ENCODE measurements at places on chromosomes 5 and 9.
A peak's percentile ranks its signal among the peaks of the same experiment; 100 is the strongest.

- DNase-seq, result no peak
These were observed 35.7 kb downstream of the EXD3 start for GRCh38 chr9:137387114-137387890.

DNA sequence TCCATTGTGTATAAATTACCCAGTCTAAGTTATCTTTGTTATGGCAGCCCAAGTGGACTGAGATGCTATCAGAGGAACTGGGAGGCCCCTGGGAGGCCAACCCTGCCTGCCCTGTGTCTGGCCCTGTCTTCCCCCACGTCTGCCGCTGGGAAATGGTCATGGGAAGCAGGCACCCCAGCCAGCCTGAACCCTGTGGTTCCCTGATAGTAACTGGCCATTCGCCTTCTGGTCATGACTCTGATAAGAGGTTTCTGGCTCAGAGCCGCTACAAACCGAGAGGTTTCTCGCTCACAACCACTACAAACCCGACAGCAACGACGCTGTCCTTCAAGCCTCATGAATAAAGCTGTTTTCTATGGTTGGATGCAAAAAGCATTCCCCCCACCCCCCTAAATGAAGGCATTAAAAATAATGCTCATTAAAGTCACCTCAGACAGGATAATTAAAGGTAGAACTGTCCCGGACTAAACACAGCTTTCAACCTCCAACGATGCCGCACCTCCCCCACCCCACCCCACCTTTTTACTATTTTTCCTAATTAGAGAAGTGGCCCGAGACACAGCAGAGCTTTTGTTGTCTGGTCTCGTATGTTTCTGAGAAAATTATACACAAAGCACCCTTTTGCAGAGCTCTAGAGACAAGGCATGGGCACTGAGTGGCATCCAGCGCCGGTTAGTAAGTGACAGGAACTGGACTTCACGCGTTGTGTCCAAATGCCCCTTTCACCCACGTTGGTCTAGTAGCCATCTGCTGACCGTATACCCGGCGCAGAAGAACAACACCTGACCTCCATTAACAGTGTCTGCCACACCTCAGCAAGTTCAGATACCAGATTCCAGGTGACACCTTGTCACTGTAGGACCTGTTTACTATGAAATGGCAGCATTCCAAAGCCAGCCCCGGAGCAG, 140.8 kb downstream of the COL23A1 start:
- DNase-seq, result no peak

GRCh38 chr5:943201-943917, 50.7 kb downstream of the TRIP13 start:
- DNase-seq, result no peak

GRCh38 chr5:175686396-175686795, 28.5 kb downstream of the HRH2 start:
- no peak for DNase-seq

DNA sequence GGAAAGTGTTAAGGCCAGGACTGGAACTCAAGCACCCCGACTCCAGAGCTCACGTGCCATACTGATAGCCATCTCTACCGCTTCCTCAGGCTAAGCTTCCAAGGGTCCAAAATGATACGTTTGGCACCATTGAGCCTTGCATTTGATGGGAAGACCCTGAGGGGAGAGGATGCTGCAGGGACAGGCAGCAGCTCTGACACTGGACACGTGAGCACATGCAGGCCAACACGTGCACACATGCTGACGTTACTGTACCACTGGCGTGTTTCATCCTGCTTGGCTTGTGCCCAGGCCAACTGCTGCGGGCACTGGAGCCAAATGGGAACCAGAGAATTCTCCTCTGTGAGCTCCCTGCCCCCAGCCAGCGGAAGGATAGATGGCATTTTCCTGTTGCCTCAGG, 5.2 kb downstream of the FAT2 start:
- DNase-seq, result peak; percentile 28

DNA sequence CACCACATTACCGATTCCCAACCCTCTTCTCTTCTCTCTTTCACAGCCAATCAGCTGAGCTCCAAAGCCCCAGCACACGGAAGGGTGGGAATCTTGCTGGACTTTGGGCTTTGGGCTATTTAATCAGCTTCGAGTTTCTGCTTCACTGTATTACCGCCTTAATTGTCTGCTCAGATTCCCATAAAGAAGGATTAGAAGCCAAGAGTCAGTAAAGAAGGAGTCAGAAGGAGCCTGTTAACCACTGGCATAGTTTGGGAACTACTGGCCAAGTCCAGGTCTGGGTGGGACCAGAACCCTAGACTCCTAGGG, 4.4 kb downstream of the SPRY4 start:
- DNase-seq, result no peak

DNA sequence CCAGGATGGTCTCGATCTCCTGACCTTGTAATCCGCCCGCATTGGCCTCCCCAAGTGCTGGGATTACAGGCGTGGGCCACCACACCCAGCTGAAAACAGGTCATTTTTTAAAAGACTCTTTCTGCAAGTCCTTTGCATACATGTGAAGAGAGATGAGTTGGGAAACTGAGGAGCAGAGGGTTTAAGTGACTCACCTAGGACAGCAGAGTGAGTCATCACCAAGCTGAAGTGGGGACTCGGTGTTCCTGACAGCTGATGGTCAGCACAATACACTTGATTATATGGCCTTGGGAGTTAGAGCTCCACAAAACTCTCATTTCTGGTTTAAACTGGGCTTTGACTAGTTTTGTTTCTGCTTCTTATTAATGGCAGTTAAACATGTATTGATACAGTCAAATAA, 38.1 kb upstream of the SSBP2 start:
- DNase-seq, result no peak

DNA sequence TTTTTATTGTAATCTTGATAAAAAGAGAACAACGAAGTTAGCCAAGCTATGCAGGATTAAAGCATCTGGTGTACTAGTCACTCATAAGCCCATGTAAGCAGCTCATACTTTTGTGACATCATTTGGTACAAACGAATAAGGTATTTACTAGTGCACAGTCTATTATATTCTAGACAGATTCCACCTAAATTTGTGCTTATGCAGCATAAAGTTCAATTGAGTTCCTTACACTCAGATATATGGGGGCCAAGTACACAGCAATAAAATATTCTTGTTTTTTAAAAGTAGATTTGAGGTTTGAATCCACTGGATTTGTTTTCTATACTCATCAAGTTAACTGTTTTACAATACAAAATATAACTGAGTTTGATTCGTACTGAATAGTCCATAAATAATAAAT, 1621.2 kb downstream of the MAT2B start:
- DNase-seq, result no peak

- no peak for DNase-seq
These were observed 36.3 kb downstream of the GDA start for GRCh38 chr9:72185561-72185960.

GRCh38 chr9:133602277-133602676, 6.9 kb downstream of the FAM163B start:
- DNase-seq, result no peak

DNA sequence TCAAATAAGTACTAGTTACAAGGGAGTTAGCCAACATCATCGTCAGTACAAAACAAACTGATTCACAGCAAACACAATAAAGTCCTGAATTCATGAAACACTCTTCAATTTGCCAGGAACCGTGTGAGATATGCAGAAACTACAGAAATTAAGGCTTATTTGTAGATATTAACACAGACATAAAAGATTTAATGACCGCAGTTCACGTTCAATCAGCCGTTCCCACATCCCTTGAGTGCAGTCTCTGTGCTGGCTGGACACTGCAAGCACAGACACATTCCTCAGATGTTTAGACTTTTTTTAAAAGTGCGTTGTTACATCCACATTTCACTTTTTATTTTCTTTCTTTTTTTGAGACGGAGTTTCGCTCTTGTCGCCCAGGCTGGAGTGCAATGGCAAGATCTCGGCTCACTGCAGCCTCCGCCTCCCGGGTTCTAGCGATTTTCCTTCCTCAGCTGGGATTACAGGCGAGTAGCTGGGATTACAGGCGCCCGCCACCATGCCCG, 566 bp upstream of the CEP78 start:
- DNase-seq, result no peak

DNA sequence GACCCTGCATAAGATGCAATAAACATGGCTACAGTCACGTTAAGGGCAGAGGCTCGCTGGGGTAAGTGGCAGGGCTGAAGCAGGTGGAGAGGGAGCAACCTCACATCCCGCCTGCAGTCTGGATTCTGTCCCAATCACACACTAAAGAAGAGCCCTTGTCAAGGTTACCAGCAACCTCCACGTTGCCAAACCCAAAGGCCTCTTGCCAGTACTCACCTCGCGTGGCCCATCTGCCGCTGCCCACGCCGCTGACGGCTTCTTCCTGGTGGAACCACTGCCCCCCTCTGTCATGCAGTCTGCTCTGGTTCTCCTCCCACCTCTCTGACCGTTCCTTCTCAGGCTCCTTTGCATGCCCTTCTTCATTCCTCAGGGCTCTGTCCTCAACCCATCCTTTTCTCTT, 8.8 kb downstream of the AQP7 start:
- DNase-seq, result no peak

- no peak for DNase-seq
These were observed 36.2 kb downstream of the NFIB start for GRCh38 chr9:14277761-14278160.

DNA sequence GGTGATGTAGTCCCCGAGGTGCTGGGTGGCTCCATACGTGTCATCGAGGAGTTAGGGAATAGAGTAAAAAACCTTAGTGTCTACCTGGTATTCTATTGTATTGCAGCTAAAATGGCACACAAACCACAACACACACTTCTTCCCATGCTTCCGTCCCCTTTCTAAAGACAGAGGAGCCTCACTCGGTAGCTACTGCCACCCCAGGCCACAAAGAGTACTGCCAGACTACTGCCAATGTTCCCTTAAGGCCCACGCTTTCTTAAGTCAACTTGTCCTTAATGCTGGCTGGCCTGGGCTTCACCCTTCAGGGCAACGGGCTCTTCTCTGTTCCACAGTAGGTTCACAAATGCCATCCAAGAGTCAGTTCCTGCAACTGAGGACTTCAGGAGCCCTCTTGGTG, 673.0 kb downstream of the ELAVL2 start:
- no peak for DNase-seq

- no peak for DNase-seq
These were observed 559.8 kb downstream of the HINT1 start for GRCh38 chr5:130605234-130605633.

DNA sequence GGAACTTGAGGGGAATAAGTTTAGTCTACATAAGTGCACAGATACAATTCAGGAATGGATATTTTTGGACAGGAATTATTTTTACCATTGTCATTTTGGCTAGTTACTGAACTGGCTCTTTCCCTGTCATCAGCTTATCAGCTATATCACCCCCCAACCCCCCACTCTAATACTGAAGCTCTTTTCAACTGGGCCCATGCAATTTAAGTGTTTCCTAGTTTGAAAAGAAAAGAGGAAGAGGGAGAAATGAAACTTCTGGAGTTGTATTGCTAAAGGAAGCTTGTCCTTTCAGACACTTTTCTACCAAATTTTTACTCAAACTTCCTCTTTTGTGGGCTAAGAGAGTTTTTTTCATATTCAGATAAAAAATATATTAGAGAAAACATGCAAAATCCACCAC, 18.5 kb upstream of the TIMD4 start:
- no peak for DNase-seq

DNA sequence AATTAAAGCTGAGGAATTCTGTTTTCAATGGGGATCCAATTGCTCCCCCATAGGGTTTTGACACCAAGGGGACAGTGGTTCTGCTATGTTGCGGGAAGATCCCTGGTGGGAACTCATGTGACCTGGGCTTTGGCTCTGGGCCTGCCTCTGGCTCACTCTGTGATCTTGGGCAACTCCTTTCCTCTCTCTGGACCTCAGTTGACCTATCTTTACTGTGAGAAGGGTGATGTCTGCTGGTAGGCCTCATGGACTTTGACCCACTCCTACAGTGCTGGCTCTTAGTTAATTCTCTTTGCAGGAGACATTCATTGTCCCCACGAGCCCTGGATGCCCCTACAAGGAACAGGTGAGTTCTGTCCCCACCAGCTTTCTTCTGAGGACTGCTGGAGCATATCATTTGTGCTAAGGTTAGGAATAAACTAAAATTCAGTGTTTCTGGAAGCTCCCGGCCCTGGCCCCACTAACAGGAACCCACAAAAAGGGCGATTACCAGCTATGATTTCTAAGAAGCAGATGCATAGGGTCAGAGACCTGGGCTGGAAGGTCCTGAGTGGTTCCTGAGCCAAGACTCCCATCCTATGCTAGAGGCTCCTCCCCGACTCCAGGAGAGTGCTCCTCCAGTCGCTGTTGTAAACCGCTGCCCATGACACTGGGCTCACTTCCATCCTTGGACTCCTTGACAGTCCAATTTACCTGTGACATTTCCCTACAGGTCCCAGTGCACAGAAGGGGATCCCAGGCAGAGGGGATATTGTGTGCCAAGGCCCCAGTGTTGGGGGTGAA, 218.3 kb downstream of the PAX5 start:
- DNase-seq, result peak; percentile 49

GRCh38 chr5:148179234-148179824, 11.0 kb downstream of the SPINK14 start:
- no peak for DNase-seq

GRCh38 chr9:86488794-86489193, 134.6 kb upstream of the TUT7 start:
- DNase-seq, result no peak

DNA sequence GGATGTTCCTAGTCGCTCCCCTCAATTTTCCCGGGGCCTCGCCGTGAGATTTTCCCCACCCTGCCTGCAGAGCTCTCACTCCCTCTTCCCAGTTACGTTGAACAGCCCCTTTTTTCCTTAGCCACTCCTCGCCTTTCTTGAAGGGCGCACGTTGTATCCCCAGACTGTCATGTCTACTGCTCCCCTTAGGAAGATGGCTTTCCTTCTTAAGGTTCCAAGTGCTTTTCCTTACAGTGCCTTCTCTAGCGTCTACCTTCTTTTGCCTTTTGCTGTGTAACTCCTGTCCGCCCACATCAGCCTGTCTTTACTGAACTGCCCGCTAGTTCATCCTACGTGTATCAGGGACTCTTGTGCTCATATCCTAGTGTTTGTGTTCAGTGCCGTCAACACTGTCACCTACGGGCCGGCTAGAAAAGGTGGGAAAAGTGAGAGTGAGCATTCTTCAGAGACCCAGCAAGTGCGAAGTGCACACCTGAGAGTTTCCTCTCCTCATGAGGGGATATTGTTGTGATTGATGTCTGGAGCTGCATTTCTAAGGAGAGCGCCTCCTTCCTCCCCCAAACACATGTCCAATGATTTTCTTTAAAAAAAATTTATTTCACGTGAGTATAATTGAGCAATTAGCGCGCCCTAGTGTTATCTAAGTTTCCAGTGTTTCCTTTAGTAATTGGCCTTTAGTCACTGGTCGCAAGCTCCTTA, 764 bp downstream of the CAMLG start:
- peak; percentile 16 for DNase-seq

- no peak for DNase-seq
These were observed 15.1 kb downstream of the OTULIN start for GRCh38 chr5:14679595-14679994.
